Adipose tissue (tissue), 3 donors: ENCODE measurements at places on chromosomes 6 and 20. TPM values are rescaled to one million over a fixed set of nuclear protein-coding genes. Genes with fewer than 3 reads are reported as not detected.

The MAP3K4 gene
- 7.4 TPM for polyA plus RNA-seq

The SEL1L2 gene
- polyA plus RNA-seq, result 0.90 TPM

The SNPH gene
- polyA plus RNA-seq, result 1.7 TPM

The MMP24 gene
- polyA plus RNA-seq, result 0.45 TPM

The ATP9A gene
- 38.0 TPM for polyA plus RNA-seq

The HLA-G gene
- polyA plus RNA-seq, result not detected

The EFCAB8 gene
- polyA plus RNA-seq, result not detected

The CFB gene
- polyA plus RNA-seq, result 211 TPM

The BMP2 gene
- 10.5 TPM for polyA plus RNA-seq

The ZNF334 gene
- polyA plus RNA-seq, result 2.3 TPM

The MRAP2 gene
- polyA plus RNA-seq, result 0.54 TPM

The CTAGE9 gene
- polyA plus RNA-seq, result not detected

The MICB gene
- 0.53 TPM for polyA plus RNA-seq
